HEK293T (cell line): ENCODE measurements at places on chromosomes 3 and 15.

GRCh38 chr15:88016406-88016805 lies 240.1 kb downstream of the NTRK3 start:
- DNase-seq: no peak

DNA sequence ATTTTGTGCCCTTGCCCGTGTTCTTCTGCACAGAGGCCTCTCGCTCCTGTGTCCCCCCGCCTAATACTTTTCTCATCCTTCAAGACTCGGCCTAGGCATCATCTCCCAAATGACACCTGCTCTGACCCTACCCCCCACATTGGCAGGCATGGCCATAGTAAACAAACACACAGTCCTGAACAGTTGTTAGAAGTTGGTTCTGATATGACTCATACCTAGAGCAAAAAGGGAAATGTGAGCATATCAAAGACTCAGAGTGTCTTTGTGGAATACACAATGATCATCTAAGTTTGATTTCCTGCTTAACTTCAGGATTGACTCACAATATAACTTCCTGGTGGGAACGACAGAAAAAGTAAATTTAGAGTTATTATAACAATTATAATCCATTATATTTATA lies 120.5 kb downstream of the POLR2M start:
- DNase-seq: no peak

DNA sequence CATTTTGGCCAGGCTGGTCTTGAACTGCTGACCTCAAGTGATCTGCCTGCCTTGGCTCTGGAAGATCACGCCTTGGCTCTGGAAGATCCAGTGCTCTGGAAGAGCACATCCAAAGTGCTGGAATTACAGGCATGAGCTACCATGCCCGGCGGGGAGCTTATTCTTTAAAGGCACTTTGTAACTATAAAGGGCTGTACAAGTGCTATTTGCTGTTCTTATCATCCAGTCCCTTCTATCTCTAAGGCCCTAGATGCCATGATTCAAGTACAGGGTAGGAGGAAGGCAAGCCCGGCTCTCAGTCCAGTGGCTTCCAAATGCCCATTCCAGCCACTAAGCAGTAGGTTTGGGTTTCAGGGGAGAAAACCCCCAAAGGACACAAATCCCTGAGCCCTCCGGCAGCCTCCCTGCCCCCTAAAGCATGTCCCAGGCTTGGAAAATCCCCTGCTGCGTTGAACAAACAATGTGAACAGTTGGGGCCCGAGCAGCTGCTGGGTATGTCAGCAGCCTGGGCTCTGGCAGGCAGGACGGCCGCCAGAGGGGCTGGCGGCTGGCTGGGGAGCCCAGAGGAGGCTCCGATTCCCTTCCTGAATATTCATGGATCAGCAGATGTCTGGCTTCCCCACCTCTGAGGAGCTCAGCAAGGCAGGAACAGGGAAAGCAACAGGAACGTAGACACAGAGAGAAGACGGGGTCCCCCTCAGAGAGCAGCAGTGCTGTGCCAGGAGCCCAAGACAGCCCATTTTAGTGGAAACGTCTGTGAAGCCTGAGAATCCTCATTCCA lies 7.7 kb downstream of the IGDCC4 start:
- DNase-seq: peak; percentile 75

DNA sequence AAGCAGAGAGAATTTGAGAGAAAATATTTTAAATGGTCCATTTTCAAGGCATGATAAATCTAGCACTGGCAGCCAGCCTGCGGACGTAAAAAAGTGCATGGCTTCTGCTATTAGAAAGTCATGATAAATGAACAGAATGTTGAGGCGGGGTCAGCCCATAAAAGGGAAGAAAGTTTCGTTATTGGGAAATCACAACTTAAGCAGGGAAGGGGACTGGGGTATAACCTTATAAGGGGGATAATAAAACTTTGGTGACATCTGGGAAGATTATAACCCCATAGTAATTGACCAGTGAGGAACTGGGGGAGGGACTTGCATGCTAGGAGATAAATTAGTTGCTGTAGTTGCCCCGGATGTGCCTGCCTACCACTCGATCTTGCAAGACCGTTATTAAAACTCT lies 88.4 kb upstream of the PLSCR4 start:
- no peak for DNase-seq

GRCh38 chr3:169813757-169814517 lies 1.2 kb upstream of the LRRC34 start:
- no peak for DNase-seq

GRCh38 chr3:197793247-197793646 lies 2.2 kb downstream of the LRCH3 start:
- DNase-seq: no peak

GRCh38 chr3:128935922-128936321 lies 56.5 kb downstream of the ACAD9 start:
- no peak for DNase-seq

- DNase-seq: no peak
Observed at GRCh38 chr3:32147509-32147908, 41.1 kb downstream of the GPD1L start.

- DNase-seq: no peak
Observed at GRCh38 chr3:125175295-125176078, 37.1 kb downstream of the SLC12A8 start.

GRCh38 chr3:179526989-179527391 lies 35.7 kb upstream of the ACTL6A start:
- peak; percentile 45 for DNase-seq

GRCh38 chr3:21405671-21406667 lies 345.0 kb downstream of the ZNF385D start:
- no peak for DNase-seq

DNA sequence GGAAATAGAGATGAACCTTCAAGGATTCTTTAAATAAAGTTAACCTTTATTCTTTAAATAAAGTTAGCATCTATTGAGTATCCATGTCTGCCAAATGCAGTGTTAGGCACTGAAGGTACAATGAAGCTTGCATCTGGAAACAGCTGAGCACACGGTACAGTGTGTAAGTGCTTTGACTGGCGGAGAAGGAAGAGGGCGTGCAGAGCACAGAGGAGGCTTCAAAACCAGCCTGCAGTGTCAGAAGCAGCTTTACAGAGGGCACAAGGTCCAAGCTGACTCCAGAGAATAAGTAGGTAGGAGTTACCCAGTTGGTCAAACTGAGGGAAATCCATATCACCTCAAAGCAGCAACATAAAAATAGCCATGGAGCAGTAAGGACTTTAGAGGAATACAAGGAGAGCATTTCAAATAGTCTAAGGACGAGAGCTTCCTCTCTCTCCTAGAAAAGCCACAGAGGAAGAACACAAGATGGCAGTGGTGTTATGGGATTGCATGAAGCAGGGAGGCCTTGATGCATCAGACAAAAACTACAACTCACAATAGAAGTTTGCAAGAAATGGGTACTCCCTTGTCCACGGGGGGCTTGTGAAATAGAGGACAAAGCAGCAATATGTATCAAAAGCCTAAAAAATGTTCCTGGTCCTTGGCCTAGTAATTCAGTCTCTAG lies 60.3 kb upstream of the PPP2R3A start:
- DNase-seq: no peak

DNA sequence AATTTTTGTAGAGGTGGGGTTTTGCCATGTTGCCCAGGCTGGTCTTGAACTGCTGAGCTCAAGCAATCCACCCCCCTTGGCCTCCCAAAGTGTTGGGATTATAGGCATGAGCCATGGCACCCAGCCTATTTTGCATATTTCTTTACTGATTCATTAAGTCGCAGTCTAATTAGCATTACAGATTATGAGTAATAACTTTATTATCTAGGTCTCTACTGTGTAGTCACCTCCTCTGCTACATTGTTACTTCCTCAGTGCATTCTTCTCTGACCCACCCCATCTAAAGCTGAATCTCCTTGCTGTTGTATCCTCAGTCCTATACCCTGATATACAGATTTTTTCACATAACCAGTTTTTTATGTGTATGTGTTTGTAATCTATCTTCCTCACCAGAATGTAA lies 61.7 kb downstream of the TFDP2 start:
- DNase-seq: no peak

DNA sequence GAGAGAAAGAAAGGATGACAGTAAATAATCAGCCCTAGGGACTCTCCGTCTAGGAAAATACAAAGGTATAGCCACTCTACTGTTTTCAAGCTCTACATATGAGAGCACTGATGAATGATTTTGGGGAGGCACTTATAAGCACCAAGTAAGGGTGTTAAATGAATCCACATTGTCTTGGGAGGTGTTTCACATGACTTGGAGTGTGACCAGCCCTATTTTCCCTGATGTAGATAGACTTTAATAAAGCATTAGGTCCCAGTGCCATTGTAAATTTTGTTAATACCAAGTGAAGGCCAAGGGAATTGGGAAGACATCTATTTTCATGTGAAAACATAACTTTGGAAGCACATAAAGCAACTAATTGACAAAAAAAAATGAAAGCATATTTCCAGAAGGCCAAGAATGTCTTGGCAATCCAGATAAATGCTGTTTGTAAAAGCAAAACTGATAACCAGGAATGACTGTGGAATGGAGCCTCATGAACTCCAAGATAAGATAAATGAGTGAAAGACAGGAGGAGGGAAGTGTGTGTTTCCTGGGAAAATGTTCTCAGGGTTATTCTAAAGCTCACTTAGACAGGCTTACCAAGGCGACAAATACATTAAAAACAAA lies 96.0 kb upstream of the MYZAP start:
- DNase-seq: no peak

DNA sequence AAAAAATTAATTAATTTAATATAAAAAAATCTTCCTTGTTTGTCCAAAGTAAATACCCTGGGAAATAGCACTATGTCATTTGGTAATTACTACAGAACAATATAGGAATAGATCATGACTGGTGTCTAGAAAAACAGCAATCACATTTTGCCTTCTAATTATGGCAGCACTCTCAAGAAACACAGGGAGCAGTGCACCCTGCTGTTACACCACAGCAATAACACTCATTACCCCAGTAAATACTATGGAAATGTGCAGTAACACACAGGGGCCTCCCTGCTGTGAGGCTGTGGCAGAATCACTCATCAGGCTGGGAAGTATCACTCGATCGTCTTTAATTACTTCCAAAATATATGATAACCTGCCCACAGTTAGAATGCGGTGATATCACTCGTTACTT lies 646.0 kb downstream of the TUSC7 start:
- peak; percentile 61 for DNase-seq

DNA sequence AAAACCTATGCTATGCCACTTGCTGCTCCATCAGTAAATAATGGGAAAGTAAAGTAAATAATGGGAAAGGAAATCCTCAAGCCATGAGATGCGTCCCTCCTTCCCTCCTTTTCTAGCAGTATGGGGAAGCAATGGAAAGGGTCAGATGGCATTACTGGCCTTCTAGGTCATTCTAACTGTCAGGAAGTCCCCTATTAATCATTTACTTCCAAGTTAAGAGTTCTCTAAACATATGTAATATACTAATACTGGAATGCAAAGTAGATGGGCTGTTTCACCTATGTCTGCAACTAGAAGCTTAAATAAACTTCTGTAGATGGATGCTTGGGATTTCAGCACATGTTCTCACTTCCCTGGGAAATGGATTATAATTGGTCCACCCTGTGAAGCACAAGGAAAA lies 55.9 kb downstream of the MDFIC2 start:
- DNase-seq: no peak

DNA sequence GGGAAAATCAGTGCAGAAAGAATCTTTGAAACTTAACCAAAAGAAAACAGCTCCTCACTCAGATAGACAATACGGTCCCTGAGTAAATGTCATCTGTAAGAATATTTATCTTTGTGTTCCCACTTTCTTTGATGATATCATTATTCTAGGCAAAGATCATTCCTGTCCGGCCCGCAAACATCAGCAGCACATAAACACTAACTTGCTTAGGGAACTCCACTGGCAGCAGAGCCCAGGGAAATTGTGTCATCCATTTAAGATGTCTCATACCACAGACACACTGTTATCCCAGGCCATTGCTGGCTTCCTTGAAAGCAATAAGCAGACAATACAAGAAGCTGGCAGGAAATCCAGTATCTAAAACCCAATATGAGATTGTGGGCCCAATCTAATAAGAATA lies 20.1 kb upstream of the CD96 start:
- no peak for DNase-seq

GRCh38 chr15:67036775-67037555 lies 28.4 kb upstream of the SMAD3 start:
- DNase-seq: no peak

DNA sequence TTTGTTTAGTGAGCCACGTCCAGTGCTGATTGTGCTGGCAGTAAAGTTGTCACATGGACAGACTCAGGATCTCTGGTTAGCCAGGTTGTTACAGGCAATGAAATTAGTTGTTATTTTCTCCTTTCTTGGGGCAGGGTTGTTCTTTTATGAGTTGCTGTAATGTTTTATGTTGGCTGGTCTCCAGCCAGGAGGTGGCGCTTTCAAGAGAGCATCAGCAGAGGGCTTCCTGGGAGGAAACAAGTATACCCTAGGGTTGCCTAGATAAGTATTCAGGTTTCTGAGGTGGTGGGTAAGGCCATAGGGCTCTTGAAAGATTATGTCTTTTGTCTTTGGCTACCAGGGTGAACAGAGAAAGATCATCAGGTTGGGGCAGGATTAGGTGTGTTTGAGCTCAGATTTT lies 14.5 kb upstream of the CFAP20DC start:
- no peak for DNase-seq

DNA sequence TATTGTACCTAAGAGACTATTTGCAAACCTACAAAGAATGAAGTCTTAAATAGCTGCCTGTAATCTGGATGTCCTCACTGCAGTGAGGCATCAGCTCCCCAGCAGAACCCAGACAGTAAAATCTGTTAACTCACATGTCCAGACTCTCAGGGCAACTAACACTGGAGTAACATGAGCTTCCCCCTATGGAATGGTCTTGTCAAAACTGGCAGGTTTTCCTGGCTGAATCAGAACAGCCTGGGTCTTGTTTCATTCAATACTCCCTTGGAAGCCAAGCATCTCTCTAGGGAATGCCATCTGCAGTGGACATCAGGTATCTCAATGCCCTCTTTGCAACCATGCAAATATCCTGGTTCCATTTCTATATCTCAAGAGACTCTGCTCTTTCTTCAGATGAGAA lies 24.4 kb downstream of the PTPN9 start:
- DNase-seq: no peak

DNA sequence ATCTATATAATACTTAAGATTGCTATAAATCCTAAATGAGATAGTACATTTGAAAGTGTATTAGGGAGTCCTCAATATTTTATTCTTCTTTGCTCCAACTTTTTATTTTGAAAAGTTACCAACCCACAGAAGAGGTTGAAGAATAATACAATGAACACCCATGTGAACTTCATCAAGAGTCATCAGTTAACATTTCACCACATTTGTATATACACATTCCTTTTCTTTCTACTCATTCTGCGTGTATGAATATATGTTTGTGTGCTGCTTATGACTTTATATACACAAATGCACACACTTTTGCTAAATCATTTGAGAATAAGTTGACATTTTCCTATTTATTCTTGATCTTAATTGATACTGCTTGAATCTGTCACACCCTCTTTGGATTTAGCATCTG lies 193.3 kb upstream of the CGNL1 start:
- DNase-seq: no peak

- no peak for DNase-seq
Observed at GRCh38 chr15:51184627-51185026, 89.9 kb upstream of the TNFAIP8L3 start.

DNA sequence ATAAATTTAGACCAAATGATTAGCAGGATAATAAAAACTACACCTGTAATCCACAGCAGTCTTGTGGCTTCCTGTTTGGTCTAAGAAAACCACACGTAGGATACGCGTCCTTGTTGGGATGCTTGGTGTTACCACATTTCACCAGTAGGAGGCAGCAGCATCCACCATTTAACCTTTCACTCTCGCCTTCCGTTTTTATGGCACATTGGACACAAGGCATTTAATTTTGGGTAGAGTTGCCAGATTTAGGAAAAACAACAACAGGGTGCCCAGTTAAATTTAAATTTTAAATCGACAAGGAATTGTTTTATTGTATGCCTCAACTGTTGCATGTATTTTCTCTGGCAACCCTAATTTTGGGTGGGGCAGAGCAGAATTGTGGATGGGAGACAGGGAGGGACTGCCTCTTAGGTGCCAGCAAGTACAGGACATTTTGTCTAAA lies 6.3 kb downstream of the LRRC31 start:
- peak; percentile 75 for DNase-seq
